ENCODE measurements at places on chromosomes 6 and 20.

DNA sequence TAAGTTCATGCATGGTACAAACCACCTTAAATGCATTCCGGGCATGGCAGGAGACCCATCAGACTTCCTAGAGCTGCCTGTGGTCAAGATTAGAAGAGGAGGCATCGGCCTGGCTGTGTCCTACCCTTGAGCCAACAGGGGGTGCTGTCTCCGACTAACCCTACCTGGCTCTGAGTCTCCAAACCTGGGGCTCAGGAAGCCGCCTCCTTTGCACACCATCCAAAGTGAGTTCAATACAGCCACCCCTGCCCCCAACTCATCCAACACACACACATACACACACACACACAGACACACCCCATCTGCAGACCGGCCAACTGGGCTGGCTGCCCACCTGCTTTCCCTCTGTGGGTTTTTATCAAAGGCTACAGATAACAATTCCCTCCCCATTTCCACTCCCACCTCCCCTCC lies 77.0 kb downstream of the JPH2 start:
- peak; percentile 59 for DNase-seq

DNA sequence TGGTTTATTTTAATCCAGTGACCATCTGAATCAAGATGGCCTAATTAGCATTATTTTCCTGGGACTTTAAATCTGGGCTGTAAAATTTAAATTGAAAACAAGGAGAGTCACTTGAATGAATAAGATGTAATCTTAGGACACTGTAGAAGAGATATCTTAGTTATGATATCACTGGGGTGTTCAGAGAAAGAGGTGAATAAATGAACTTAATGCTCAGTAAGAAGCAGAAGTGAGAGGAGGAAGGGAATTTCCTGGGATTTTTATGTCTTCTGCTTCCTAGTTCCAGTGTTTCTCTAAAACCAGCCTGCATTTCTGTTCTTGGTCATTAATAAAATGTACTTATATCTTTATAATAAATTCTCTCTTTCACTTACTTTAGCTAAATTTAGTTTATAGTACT lies 136.8 kb upstream of the PTPRK start:
- DNase-seq = no peak

GRCh38 chr6:115902436-115902835 lies 158.3 kb downstream of the FRK start:
- DNase-seq = no peak

- DNase-seq = no peak
Measured at GRCh38 chr6:53067849-53068361, 2.7 kb downstream of the FBXO9 start.

DNA sequence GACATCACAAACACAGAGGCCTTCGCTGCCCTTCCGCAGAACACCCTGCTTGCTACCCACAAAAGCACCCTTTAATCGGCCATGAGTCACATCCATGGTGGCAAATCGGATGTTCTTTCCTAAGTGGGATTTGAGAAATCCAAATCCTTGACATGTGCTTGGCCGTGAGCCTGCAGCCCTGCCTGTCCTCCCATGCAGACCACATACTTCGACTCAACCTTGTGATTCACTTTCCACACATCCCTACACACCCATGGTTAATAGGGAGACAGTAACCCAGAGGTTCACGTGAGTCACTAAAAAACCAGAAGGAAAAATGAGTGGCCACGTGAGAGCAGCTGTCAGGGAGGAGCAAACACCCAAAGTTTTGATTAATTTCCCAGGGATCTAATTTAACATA lies 19.4 kb downstream of the RAMACL start:
- DNase-seq = no peak

DNA sequence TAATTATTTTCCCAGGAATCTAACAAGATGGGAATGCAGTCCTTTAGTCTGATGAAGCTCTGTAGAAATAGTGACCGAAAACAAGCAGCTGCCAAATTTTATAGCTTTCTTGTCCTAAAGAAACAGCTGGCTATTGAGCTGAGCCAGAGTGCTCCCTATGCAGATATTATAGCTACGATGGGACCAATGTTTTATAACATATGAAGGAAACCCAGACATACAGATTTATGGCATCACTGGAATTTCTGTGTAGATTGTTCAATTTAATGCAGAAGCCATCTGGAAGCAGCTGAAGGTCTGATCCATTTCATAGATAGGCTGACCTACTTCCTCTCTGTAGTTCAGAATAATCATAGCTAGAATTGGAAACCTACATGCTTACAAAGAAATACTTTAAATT lies 11.8 kb upstream of the SNPH start:
- DNase-seq = no peak

DNA sequence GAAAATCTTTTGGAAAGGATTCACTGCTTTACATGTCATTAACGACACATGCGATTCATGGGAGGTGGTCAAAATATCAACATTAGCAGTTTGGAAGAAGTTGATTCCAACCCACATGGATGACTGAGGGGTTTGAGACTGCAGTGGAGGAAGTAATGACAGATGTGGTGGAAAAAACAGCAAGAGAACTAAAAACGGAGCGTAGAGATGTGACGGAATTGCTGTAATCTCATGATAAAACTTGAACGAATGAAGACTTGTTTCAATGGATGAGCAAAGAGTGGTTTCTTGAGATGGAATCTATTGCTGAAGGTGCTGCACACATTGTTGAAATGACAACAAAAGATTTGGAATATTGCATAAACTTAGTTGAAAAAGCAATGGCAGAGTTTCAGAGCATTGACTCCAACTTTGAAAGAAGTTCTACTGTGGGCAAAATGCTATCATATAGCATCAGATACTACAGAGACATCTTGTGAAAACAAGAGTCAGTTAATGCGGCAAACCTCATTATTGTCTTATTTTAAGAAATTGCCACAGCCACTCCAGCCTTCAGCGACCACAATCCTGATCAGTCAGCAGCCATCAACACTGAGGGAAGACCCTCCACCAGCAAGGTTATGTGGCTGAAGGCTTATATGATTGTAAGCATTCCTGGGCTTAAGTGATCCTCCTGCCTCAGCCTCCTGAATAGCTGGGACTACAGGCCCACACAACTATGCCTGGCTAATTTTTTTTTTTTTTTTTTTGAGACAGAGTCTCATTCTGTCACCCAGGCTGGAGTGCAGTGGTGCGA lies 19.2 kb downstream of the SRSF3 start:
- DNase-seq = no peak

- no peak for DNase-seq
Measured at GRCh38 chr6:109252261-109253041, 129.8 kb downstream of the CD164 start.

DNA sequence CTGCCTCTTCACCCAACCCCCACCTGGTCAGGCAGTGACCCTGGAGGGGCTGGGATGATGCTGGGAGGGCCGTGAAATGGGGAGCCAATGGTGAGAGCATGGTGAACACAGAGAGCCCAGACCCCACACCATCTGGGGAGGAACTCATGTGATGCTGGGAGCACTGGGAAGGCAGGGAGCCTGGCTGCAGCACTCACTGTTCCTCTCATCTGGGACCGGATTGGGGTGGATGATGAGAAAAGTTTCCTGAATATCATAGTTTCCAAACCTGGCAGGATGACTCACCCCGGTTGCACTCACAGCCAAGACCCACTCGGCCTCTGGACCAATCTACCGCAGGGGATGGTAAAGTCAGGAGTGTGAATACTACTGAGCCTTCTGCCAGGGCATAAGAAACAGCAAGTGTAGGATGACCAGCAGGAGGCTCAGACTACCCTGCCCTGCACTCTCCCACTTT lies 21.8 kb downstream of the ULBP1 start:
- DNase-seq = no peak

- DNase-seq = no peak
Measured at GRCh38 chr6:105226598-105227294, 46.9 kb upstream of the POPDC3 start.

GRCh38 chr6:16398587-16398986 lies 160.2 kb downstream of the GMPR start:
- DNase-seq = no peak

GRCh38 chr6:166761801-166762200 lies 134.8 kb upstream of the RPS6KA2 start:
- no peak for DNase-seq

DNA sequence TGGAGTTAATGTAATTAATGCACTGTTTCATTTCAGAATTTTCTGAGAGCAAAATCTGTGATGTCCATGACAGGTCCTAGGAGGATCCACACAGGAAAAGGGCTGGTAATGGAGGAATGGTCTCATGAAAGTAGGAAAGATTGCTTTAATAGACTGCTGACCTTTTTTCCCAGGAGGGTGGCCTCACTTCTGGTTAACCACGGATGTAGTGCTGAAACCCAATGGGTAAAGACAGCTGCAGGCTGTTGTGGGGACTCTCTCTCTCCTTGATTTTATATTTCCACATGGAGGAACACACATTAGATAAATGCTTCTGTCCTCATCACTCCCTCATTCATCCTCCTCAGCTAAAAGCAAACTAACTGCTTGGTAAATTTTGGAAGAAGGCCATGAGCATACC lies 23.6 kb upstream of the RIPOR2 start:
- no peak for DNase-seq

DNA sequence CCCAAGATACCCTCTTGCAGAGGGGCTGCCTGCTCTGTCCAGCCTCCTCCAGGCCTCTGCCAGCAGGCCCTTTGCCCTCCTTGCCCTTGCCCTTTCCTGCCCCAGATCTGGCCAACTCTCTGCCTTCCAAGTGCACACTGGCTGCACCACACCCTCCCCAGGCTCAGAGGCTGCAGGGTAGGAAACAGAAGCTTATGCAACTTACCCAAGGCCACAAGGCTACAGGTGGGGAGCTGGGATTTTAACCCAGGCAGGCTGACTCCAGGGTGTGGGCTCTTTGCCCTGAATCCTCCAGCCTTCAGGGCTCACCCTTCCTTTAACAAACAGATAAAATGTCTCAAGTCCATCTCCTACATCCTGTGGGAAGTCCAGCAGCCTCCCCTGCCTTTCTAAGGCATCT lies 14.5 kb upstream of the TRAF3IP2 start:
- DNase-seq = no peak

- DNase-seq = no peak
Measured at GRCh38 chr6:25401711-25402110, 122.5 kb downstream of the CARMIL1 start.

GRCh38 chr6:78533426-78533825 lies 333.9 kb upstream of the IRAK1BP1 start:
- DNase-seq = no peak

GRCh38 chr6:107447663-107448216 lies 11.6 kb downstream of the PDSS2 start:
- DNase-seq = no peak

- no peak for DNase-seq
Measured at GRCh38 chr6:17240803-17241500, 40.2 kb upstream of the RBM24 start.

- DNase-seq = no peak
Measured at GRCh38 chr6:94177429-94177828, 758.1 kb upstream of the EPHA7 start.

GRCh38 chr6:74410630-74411029 lies 714.6 kb downstream of the CD109 start:
- no peak for DNase-seq

DNA sequence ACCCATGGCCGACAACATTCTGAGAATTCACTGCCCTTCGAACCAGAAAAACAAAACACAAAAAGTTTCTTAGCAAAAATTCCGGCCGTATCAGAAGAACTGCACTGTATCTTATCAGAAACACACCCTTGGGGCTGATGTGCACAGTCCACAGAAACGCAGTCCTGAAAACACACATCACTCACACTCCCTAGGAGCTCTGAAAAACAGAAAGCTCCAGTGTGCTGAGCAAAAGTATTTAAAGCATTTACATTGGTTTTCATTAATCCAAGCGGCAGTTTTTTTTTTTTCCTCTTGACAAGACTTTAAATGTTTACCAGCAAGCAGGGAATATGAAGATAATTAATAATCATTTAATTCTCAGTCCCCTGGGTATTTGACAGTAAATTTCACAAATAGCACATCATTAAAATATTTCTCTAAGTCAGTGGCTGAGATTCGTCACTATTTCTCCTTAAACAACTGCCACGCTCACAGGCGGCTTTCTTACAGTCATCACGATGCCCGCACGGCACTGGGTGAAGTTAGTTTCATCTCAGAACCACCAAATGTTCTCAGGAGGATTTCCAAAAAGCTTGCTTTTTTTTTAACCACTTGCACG lies 13.3 kb downstream of the NFATC2 start:
- DNase-seq = no peak

DNA sequence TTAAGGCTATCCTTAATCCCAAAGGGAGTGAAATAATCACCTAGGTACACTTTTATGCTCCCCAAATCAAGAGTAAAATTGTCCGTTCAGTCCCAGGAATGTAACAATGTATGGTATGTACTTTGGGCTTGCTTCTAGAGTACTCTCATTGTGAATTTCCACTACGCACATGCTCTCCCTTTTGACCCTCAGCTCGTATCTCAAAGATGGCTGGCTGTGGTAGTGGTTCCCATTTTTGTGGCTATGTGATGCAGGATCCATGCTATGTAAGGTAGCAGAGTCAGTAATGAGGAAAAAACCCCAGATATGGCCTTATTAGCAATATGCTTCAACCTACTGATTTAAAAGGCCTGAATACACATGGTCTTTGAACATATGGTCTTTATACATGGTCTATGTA lies 133.7 kb downstream of the DST start:
- no peak for DNase-seq

- peak; percentile 36 for DNase-seq
Measured at GRCh38 chr20:50138479-50139393, 14.8 kb downstream of the PEDS1 start.

DNA sequence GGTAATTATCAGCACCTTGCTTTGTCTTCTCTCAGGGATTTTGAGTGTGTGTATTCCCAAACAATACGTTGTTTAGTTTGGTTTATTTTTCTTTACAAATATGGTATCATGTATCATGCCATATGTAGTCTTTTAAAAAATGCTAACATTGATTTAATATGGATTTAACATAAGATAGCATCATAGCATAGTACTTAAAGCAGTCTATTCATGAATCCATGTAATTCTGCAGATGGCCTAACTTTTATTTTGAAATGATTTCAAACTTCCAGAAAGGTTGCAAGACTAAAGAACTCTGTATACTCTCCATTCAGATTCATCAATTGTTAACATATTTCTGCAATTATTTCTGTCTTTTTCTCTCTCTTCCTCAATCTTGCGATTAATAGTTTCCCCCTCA lies 7.9 kb downstream of the ZDHHC14 start:
- no peak for DNase-seq

DNA sequence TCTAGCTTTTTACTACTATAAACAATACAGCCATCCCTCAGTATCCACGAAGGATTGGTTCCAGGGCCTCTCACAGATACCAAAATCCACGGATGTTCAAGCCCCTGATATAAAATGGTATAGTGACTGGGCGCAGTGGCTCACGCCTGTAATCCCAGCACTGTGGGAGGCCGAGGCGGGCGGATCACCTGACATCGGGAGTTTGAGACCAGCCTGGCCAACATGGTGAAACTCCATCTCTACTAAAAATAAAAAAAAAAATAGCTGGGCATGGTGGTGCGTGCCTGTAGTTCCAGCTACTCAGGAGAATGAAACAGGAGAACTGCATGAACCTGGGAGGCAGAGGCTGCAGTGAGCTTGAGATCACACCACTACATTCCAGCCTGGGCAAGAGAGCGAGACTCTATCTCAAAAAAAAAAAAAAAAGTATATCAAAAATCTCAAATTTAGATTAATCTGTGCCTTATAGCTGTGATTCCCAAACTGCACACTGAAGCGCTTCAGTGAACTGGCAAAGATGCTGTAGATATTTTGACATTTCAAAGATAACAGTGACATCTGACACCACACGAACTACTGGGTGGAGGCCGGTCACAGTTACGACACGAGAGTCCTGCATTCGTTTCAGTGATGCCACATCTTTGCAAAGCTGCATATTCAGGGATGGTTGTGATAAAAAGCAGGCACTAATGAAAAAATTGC lies 38.3 kb downstream of the MRS2 start:
- no peak for DNase-seq

- peak; percentile 30 for DNase-seq
Measured at GRCh38 chr6:16238963-16239797, 793 bp downstream of the GMPR start.

Data from WTC11 (cell line).